NCI-H446 treated with DMSO at 0.1 percent for 48 hours (cell line): ENCODE measurements at places on chromosomes 3 and 15.

- DNase-seq = no peak
Observed at GRCh38 chr3:167102071-167102470, 278.0 kb downstream of the ZBBX start.

- no peak for DNase-seq
Observed at GRCh38 chr15:59249816-59250215, 43.2 kb downstream of the LDHAL6B start.

DNA sequence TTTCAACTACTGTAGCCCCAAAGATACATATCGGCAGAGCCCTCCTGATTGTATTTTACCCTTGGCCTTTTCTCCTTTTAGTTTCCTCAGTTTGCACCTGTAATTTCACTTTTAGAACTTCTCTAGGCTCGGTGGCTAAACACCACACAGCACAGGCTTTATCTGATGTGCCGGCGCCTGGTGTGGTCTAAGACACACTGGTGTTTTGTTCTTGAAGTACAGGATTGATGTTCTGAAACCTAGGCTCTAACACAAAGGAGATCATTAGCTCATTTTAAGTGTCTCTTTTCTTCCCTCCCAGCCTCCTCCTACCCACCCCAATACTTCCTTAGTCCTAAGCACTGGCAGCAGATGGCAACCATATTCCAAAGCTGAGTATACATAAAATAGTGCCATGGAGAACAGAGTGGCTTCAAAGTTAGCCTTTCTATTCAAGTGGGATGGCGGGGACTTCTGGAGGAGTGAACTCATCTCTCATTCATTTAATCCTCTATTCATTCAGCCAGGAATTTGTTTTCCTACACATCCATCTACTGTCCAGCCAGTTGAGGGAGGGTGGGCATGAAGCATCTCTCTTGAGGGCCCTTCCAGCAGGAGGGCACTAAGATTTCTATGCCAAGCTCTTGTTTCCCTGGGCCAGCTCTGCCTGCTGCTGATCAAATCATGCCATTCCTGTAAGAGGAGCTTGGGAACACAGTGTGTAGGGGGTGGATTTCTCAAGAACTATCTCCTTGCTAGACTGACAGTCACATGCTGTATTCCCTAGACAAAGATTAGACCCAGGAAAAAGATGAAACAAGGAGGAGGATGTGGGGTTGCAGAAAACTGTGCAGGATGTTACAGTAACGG lies 71.2 kb downstream of the TIGIT start:
- no peak for DNase-seq

GRCh38 chr3:31498791-31499190 lies 33.9 kb upstream of the STT3B start:
- no peak for DNase-seq

GRCh38 chr15:53212785-53213184 lies 422.6 kb upstream of the ONECUT1 start:
- no peak for DNase-seq

- DNase-seq = no peak
Observed at GRCh38 chr3:49900491-49901153, 3.1 kb downstream of the MST1R start.

GRCh38 chr3:184291044-184291737 lies 7.8 kb upstream of the PSMD2 start:
- DNase-seq = no peak

GRCh38 chr3:187677604-187678003 lies 7.4 kb upstream of the SST start:
- DNase-seq = no peak

GRCh38 chr3:16060945-16061344 lies 113.5 kb upstream of the GALNT15 start:
- no peak for DNase-seq

GRCh38 chr3:149736953-149737205 lies 15.4 kb downstream of the COMMD2 start:
- DNase-seq = no peak

GRCh38 chr3:50502225-50502583 lies 1.2 kb downstream of the CACNA2D2 start:
- DNase-seq = no peak

- DNase-seq = no peak
Observed at GRCh38 chr3:143313025-143313892, 193.7 kb downstream of the CHST2 start.

DNA sequence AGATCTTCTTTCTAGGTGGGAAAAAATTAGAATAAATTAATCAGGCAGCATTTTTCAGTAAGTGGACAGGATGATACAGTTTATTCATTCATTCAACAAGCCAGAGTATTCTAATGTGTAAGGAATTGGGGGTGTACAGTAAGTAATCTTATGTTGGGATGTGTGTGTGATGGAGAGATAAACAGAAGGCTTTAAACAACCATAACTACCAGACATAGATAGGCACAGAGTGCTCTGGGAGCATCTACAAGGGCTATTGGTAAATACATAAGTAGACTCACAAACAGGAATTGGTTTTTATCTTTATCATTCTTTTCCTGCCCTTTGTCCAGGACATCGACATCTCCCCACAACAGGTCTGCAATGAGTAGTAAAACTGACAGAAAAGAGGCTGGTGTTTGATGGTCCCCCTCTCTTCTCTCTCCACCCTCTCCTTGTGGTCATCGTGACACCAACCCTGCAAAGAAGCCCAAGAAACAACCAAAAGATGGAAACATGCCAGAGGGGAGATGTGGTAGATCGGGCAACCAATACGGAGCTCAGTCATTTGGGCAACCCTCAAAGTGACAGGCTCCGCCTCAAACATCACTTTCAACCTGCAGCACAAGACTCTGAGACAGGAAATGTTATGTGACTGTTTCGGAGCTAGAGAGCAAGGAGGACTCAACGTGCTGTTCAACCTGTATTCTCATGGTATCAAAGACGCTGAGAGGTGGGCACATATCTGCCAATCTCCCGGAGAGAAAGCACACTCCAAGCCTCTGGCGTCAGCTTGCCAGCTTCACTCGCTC lies 28.7 kb upstream of the B3GNT5 start:
- DNase-seq = no peak

DNA sequence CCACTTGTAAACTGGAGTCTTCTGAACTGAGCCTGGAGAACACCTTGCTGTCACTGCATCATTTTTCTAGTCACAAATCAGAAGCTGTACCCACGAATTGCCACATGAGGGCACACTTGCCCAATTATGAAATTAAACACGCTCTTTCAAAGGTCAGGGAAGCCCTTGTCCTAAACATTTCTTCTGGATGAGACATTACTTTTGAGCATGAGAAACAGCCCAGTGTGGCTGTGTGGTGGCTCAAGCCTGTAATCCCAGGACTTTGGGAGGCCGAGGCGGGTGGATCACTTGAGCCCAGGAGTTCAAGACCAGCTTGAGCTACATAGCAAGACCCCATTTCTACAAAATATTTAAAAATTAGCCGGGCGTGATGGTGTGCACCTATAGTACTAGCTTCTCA lies 27.5 kb upstream of the CFAP161 start:
- peak; percentile 31 for DNase-seq

DNA sequence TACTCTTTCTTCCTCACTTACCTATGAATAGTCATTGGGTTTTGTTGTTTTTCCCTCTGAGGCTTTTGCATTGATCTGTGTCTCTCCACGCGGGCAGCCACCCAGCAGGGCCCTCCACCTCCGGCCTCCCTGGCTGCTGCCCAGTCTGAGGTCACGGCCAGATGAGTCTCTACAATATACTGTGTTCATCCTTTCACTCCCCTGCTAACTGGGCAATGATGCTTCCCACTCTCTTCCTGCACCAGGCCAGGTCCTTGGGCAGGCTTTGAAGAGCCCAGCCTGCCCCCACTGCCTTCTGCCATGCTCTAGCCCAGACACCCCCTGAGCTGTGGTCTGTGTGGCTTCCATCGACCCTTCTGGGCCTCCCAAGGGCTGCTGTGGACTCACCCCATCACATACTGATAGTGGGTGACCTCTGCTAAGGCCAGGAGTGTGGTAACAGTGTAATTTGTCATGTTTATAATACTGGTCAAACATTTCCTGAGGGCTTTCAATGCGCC lies 18.0 kb downstream of the PDIA5 start:
- DNase-seq = no peak

- no peak for DNase-seq
Observed at GRCh38 chr15:99492716-99493115, 73.1 kb upstream of the MEF2A start.

- no peak for DNase-seq
Observed at GRCh38 chr15:48541341-48542278, 103.9 kb downstream of the FBN1 start.

- DNase-seq = no peak
Observed at GRCh38 chr15:63628123-63628822, 31.1 kb downstream of the FBXL22 start.

DNA sequence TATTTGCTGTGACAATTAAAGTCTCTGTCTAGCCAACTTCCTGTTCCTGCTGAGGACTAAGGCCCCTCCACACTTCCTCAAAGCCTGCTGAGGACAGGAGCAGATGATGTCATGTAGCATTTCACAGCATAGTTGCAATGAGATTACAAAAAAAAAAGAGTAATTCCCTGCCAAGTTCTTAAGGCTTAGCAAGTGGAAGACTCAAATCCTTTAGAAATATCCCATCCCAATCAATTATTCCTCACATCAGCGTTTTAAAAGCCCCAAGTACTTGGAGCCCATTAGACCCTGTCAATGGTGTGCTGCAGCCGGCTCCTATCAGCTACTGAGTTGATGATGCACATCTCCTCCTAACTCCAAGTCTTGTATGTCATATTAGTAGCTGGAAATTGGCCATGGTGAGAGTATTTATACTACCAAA lies 51.7 kb downstream of the TRANK1 start:
- no peak for DNase-seq

- no peak for DNase-seq
Observed at GRCh38 chr15:68583936-68584755, 5.4 kb downstream of the CORO2B start.

GRCh38 chr3:5057272-5057671 lies 64.8 kb upstream of the ARL8B start:
- DNase-seq = no peak

GRCh38 chr15:42800731-42801474 lies 64.0 kb upstream of the CDAN1 start:
- DNase-seq = no peak

- no peak for DNase-seq
Observed at GRCh38 chr15:33735637-33736247, 232.6 kb upstream of the CHRM5 start.
